ENCODE measurements at places on chromosomes 7 and 10. TPM values are rescaled to one million over a fixed set of nuclear protein-coding genes. Genes with fewer than 3 reads are reported as not detected.

The ASZ1 gene
- not detected for total RNA-seq

The SPDYE8 gene
- not detected for total RNA-seq

The SUN3 gene
- total RNA-seq = not detected

The NDUFA5 gene
- total RNA-seq = 71.8 TPM

The PRPS1L1 gene
- total RNA-seq = not detected

The CTBP2 gene
- total RNA-seq = 122 TPM

The SND1 gene
- total RNA-seq = 211 TPM

The TMEM225B gene
- total RNA-seq = 2.5 TPM

The C1QL3 gene
- not detected for total RNA-seq

DNA sequence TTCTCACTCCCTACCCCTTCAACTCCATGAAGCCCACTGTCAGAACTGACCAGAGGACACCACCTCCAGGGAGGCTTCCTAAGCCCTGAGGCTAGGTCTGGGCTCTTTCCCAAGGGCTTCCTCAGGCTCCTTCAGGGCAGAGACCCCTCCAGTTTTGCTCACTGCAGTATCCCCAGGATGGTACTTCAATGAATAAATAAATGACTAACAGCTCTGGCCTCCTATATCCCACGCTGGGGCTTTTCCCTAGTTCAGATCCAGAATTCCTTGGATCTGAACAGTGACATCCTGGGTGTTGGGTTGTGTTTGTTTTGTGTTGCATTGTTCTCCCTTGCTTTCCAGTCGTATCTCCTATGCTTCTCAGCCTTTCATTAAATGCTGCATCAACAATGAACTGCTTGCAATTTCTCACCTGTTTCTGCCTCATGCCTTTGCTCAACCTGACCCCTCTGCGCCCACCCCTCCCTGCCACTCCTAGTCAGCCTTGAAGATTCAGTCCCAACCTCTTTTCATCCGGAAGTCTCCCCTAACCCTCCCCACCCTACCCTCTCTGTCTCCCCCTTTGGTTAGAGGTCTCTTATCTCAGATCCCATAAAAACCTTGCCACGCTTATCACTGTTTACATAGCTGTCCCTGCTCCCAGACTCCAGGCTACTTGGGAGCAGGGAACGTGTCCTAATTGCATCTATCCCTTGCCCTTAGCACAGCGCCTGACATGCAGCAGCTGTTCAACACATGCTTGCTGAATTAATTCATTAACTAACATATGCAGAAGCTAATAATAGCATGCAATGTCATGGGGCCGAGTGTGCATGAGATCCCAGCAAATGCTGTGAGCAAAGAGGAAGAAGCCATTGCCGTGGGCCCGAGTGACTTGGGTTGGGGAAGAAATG is 41.7 kb downstream of the PPP1R3C start:
- H3K27ac ChIP-seq = peak overlapping the region; percentile 85
- no peaks in the 10 kb centered on the region for H3K27me3 ChIP-seq
- H3K4me1 ChIP-seq = peaks cover 77% of the 10 kb centered on the region
- no peak for DNase-seq

GRCh38 chr7:70512761-70513160 is 619.2 kb upstream of the GALNT17 start:
- no peak overlapping the region for H3K27ac ChIP-seq
- no peaks in the 10 kb centered on the region for H3K27me3 ChIP-seq
- no peaks in the 10 kb centered on the region for H3K4me1 ChIP-seq

- H3K27ac ChIP-seq = no peak overlapping the region
- DNase-seq = no peak
- H3K4me3 ChIP-seq = no peak overlapping the region
- H3K36me3 ChIP-seq = no peaks in the 10 kb centered on the region
Measured at GRCh38 chr10:80691441-80691840, 153.7 kb downstream of the SH2D4B start.

DNA sequence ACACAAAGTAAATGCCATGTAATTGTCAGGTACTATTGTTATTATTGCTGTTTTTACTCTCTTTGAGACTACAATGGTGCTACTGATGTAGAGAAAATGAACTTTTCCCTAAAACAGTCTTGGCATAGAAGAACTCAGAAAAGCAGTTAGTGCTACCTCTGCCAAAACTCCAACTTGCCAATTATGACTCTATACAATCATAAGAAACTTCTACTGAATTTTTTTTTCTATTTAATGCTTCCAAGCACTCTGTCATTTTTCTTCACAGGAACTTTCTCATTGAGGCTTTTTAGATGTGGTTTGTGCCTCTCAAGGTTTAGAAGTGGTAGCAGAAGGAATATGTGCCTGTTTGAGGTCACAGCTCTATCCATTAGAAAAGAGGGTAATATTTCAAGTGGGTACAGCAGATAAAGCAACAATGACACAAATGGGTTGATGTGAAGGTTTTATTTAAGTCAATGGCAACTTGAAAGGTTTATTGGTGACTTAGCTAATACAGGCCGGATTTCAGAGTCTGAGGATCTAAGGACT is 64.0 kb upstream of the FERD3L start:
- peaks cover 38% of the 10 kb centered on the region for H3K4me1 ChIP-seq
- DNase-seq = no peak
- H3K36me3 ChIP-seq = no peaks in the 10 kb centered on the region
- H3K4me3 ChIP-seq = no peak overlapping the region

- peaks cover 28% of the 10 kb centered on the region for H3K27me3 ChIP-seq
- H3K36me3 ChIP-seq = no peaks in the 10 kb centered on the region
- no peak for DNase-seq
- H3K4me1 ChIP-seq = no peaks in the 10 kb centered on the region
- H3K27ac ChIP-seq = no peak overlapping the region
Measured at GRCh38 chr10:5360318-5360915, 4.3 kb upstream of the UCN3 start.

DNA sequence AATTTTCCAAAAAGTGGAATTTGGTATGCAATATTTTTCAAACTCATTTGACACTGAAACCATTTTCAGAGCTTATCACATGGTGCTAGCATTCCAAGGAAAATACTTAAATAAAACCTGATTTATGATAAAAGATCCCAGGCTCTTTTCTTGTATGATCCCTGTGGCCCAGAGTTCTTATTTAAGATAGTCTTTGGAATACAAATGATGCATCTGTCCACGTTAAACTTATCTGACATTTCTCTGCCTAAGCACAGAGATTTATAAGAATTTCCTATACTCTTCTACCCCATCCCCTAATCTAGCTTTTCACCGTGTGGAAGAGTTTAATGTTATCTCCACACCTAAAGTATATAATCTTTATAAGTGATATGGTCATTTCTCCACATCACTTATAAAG is 66.2 kb downstream of the AHR start:
- peaks cover 2% of the 10 kb centered on the region for H3K27me3 ChIP-seq
- H3K4me1 ChIP-seq = peaks cover 27% of the 10 kb centered on the region
- no peak overlapping the region for H3K4me3 ChIP-seq
- DNase-seq = no peak
- H3K36me3 ChIP-seq = peaks cover 2% of the 10 kb centered on the region
- no peak overlapping the region for H3K27ac ChIP-seq

GRCh38 chr10:62617652-62618051 is 186.9 kb upstream of the ADO start:
- H3K27ac ChIP-seq = no peak overlapping the region
- H3K36me3 ChIP-seq = no peaks in the 10 kb centered on the region
- no peak for DNase-seq
- no peaks in the 10 kb centered on the region for H3K4me1 ChIP-seq
- no peak overlapping the region for H3K4me3 ChIP-seq

All from mesothelial cell of epicardium (in vitro differentiated cells).